Non-pigmented ciliary epithelial cell (primary cell): ENCODE measurements at places on chromosomes 2 and 18.
A peak's percentile ranks its signal among the peaks of the same experiment; 100 is the strongest.

DNA sequence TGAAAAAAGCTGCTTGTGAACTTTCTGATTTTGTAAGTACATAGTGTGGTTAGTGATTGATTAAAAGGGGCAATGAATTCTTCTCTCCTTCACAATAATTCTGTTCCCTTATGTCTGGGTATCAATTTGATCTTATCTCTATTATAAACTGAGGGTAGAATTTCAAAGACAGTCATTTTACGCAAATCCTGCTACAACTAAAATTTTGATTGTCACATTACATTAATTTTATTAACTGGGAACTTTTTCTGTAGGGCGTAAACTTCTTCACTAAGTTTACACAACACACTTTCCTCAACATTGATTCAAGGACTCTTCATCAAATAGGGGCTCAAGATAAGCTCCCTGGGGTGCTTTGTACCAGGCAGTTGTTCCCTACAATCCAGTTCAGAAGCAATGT lies 5.0 kb upstream of the SLC8A1 start:
- no peak for DNase-seq

GRCh38 chr2:112010751-112011150 lies 44.3 kb upstream of the TMEM87B start:
- DNase-seq, result no peak

DNA sequence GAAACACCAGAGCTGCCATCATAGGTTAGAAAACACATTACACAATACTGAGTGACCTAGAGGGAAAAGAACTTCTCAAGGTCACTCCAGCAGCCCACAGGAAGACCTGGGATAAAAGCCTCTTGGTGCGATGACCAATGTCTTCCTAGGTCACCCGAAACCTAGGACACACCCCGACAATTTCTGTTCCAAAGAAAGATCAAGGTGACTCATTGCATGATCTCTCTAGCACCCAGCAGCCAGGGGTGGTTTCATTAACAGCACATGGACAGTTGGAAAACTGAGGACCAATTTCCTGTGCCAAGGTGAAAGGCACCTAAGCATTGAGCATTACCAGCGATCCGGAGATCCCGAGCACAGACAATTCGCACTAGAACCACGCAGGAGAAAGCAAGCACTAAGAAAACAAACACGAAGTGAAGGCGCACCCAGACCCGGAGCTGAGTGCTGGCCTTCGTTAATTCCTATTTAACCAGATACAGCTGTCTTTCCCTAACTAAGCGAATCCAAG lies 1.5 kb downstream of the CACNB4 start:
- DNase-seq, result no peak

DNA sequence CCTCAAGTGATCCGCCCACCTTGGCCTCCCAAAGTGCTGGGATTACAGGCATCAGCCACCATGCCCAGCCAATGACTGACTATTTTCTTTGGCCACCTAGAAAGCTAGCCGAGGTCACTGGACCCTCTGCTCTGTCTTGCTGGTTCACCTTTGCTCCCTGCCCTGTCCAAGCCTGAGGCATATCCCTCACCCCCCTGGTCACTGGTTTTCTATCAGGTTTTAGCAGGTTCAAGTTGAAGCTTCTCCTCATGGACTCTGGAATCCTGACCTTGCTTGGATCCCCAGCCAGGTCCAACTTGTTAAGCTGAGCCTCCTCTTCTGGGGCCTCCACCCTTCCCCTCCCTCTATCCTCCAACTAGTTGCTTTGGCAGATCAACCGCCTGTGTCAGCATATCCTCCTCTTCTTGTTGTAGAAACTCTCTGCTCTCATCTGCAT lies 33.4 kb downstream of the PAX8 start:
- DNase-seq, result no peak

DNA sequence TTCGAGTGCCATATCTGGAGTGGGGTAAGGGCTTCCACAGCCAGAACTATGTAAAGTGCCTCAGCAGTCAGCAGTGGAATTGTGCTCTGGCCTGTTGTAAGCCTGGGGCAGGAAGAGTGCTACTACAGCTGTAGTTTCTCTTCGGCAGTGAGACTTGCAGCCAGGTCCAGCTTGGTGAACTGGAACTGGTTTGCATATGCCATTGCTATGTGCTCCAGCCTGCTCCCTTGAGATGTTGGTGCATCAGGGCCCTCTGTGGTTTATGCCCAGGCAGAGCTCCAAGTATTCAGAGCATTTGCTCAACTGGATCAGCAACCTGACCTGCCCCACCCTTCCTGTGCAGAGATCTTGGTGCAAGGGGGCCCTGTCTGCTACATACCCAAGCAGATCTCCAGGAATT lies 47.8 kb downstream of the ZNF804A start:
- no peak for DNase-seq

- no peak for DNase-seq
These were observed 129.8 kb upstream of the EPAS1 start for GRCh38 chr2:46167406-46167805.

DNA sequence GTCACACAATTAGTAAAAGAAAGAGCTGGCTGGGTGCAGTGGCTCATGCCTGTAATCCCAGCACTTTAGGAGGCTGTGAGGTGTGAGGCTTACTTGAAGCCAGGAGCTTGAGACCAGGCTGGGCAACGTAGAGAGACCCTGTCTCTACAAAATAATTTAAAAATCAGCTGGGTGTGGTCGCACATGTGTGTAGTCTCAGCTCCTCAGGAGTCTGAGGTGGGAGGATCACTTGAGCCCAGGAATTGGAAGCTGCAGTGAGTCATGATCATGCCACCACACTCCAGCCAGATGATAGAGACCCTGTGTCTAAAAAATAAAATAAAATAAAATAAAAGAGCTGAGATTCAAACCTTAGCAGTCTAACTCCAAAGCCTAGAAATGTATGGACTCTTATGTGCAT lies 39.0 kb upstream of the NEDD4L start:
- peak; percentile 23 for DNase-seq
